ENCODE measurements at places on chromosomes 13 and 19. TPM values are rescaled to one million over a fixed set of nuclear protein-coding genes. Genes with fewer than 3 reads are reported as not detected.
A peak's percentile ranks its signal among the peaks of the same experiment; 100 is the strongest.

GRCh38 chr13:23674795-23675640 is 104.8 kb downstream of the TNFRSF19 start:
- peak; percentile 18 for DNase-seq

FCER2 gene
- total RNA-seq, result not detected

DNA sequence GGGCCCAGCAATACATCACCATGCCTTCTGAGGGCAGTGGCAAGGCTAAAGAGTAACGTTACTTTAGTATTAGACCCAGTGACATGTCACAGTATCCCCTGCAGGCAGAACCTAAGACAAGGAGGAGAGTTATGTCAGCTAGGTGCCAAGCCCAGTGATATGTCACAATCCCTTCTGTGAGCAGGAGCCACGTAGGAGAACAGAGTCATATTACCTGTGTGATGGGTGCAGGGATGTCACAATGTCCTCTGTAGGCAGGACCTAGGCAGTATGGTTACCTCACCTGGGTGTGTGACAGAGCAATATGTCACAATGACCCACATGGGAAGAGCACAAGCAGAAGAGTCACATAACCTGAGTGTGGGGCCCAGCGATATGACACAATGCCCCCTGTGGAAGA is 121.8 kb downstream of the ZNF675 start:
- DNase-seq, result no peak

DNA sequence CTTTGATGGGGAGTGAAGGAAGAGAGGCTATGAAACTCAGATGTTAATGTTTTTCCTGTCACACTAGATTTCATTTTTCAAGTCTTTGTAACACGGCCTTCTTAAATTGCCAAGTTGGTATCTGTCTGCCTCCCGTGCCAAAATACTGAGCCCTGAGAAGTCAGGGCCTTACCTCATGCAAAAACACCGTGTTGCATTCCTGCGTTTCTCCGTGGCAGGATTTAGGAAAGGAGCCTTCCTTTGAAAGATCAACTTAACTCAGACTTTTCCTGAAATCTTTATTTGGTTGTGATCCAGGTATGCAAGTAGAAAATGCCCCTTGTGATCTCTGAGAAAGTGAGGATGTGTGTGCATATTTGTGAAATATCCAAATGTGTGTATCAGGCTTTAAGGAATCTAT is 1291.0 kb upstream of the SLC10A2 start:
- peak; percentile 11 for DNase-seq

GRCh38 chr19:15911599-15912235 is 13.8 kb upstream of the CYP4F2 start:
- no peak for DNase-seq

DNA sequence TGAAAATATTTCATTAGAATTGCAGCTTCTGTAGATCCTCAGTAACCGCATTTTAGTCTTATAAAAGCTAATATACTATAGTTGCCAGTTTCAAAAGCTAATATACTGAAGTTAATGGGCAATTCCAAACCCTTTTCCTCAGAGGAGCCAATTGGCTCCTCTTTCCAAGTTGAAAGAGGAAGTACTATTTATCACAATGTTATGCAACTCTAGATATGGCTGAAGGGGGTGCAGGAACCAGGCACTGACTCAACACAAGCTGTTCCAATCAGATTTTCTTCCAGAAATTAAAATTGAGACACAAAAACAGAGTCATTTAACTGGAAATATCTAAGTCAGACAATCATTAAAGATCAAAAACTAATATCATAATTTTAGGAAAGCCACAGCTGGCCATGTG is 258.9 kb downstream of the PCDH20 start:
- no peak for DNase-seq

DNA sequence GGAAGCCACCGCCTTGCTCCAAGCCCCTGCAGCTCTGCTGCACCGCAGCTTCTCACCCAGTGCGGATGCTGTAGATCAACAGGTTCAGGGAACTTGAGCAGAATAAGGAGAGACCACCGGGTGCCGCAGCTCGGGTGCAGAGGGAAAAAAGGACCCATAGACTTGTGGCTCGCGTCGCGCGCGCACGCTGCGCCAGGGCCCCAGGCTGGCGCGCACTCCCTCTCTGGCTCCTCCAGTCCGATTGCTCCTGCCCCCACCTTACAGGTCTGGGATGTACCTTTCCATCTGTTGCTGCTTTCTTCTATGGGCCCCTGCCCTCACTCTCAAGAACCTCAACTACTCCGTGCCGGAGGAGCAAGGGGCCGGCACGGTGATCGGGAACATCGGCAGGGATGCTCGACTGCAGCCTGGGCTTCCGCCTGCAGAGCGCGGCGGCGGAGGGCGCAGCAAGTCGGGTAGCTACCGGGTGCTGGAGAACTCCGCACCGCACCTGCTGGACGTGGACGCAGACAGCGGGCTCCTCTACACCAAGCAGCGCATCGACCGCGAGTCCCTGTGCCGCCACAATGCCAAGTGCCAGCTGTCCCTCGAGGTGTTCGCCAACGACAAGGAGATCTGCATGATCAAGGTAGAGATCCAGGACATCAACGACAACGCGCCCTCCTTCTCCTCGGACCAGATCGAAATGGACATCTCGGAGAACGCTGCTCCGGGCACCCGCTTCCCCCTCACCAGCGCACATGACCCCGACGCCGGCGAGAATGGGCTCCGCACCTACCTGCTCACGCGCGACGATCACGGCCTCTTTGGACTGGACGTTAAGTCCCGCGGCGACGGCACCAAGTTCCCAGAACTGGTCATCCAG is 964 bp downstream of the PCDH17 start:
- DNase-seq, result no peak

Measured in renal cortical epithelial cell (primary cell).